ENCODE measurements at places on chromosomes 4 and X.

- no peaks in the 10 kb centered on the region for H3K27me3 ChIP-seq
- H3K4me3 ChIP-seq = no peak overlapping the region
- no peak for DNase-seq
- no peaks in the 10 kb centered on the region for H3K4me1 ChIP-seq
- H3K36me3 ChIP-seq = no peaks in the 10 kb centered on the region
These were observed 570.6 kb downstream of the SPRY1 start for GRCh38 chr4:123966990-123967769.

GRCh38 chr4:97587912-97588311 lies 555.4 kb downstream of the STPG2 start:
- no peak overlapping the region for H3K27ac ChIP-seq
- no peaks in the 10 kb centered on the region for H3K36me3 ChIP-seq
- no peaks in the 10 kb centered on the region for H3K4me1 ChIP-seq

GRCh38 chr4:112674376-112674775 lies 37.4 kb downstream of the LARP7 start:
- peaks cover 3% of the 10 kb centered on the region for H3K36me3 ChIP-seq
- H3K4me1 ChIP-seq = peaks cover 3% of the 10 kb centered on the region
- H3K27ac ChIP-seq = no peak overlapping the region
- H3K27me3 ChIP-seq = no peaks in the 10 kb centered on the region

DNA sequence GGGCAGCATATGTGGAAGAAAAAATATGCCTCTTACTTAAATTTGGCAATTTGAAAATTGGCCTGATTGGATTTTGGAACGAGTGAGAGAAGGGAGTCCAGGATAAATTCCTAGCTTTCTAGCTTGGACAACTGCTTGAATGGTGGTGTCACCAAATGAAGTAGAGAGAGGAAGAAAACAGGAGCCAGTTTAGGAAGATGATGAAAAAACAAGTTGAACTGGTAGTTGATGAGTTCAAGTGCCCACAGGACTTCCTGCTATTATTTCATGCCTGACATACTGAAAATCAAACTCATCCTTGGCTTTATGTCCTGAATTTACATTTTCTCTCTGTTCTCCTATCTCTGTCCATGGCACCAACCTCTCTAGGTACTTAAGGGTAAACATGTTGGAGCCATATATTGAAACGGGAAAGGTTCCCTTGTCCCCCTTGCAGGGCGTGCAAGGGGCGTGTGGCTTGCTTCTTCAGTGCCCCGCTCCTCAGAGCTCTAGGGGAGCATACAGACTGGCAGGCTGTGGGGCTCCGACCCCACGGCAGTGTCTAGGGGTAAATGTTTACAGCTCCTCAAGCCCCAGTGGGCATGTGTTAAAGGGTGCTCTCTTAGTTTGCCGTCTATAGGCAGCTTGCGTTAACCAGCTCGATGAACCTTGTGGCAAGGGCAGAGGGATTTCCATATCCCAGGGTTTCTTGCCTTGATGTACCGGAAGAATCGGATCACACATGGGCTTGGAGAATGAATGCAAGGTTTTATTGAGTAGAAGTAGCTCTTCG lies 250.7 kb upstream of the PGRMC2 start:
- H3K4me3 ChIP-seq = no peak overlapping the region
- no peaks in the 10 kb centered on the region for H3K36me3 ChIP-seq
- peaks cover 36% of the 10 kb centered on the region for H3K27me3 ChIP-seq
- no peak for DNase-seq
- no peaks in the 10 kb centered on the region for H3K4me1 ChIP-seq
- H3K27ac ChIP-seq = no peak overlapping the region

DNA sequence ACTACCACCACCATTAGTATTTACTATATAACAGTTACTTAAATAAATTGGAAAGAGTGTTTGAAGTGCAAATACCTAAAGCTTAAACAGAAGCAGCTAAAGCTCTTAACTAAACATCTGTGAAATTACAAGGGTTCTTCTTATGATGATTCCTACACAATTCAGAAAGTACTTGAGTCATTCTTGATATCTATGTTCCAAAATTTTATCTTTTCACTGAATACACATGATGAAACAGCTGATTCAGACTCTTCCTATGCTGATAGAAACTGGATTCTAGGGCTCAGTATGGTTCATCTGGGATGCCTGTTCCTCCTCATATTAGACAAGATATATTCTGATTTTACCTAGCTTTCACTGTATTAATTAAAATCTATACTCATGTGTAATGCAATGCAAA lies 13.6 kb downstream of the EREG start:
- no peak overlapping the region for H3K4me3 ChIP-seq
- DNase-seq = no peak
- H3K4me1 ChIP-seq = no peaks in the 10 kb centered on the region
- no peak overlapping the region for H3K27ac ChIP-seq

- H3K4me1 ChIP-seq = peaks cover 19% of the 10 kb centered on the region
- no peaks in the 10 kb centered on the region for H3K27me3 ChIP-seq
- H3K27ac ChIP-seq = no peak overlapping the region
These were observed 12.9 kb downstream of the RAB39B start for GRCh38 chrX:155251391-155251790.

DNA sequence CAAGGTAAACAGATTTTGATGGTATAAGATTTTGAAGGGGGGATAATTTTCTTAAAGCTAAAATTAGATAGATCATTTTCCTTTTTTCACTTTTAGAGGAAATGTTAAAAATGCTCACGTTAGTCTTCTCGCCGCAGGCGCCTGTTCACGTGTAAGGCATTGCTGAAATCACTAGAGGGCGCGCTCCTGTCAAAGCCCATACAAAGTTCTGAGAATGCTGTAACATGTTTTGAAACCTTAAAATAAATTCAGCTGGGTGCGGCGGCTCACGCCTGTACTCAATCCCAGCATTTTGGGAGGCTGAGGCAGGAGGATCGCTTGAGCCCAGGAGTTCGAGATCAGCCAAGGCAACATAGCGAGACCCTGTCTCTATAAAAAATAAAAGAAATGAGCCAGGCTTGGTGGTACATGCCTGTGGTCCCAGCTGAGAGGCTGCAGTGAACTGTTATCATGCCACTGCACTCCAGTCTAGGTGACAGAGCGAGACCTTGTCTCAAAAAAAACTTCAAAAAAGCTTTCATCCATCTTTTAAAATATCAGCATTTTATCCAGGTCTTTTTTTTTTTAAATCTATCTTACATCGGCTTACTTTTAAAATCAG lies 138.0 kb downstream of the RBMX2 start:
- H3K27me3 ChIP-seq = peaks cover 14% of the 10 kb centered on the region
- no peak overlapping the region for H3K27ac ChIP-seq
- DNase-seq = no peak
- no peak overlapping the region for H3K4me3 ChIP-seq

Measured in T-helper 17 cell (primary cell).